ENCODE measurements at places on chromosomes 11 and 22. TPM values are rescaled to one million over a fixed set of nuclear protein-coding genes. Genes with fewer than 3 reads are reported as not detected.

DNA sequence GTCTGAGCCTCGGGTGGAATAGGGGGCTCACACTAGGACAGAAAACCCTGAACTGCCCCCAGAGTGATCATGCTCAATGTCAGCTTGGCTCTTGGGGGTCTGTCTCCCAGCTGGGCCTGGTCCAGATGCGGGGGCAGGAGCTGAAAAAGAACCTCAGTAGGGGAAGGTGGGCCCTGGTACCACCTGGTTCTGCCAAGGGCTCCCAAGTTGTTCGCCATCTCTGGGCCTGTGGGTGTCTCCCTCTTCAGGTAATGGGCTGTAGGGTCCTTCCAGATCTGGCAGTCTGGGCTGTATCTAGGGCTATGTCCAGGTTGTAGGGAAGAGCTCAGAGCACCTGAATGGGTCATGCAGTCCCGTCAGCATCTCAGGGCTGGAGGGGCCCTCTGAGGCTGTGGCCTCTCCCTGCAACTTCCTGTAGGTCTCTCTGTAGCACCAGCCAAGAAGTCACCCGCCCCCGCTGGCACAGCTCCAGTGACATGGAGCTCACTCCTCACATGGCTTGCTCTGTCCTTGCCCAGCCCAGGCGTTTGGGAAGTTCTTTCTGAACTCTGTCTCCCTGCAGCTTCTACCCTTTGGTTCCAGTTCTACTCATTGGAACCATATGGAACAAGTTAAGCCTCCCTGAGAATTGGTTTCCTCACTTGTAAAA is 33.0 kb upstream of the SOX10 start:
- no peak for DNase-seq

DNA sequence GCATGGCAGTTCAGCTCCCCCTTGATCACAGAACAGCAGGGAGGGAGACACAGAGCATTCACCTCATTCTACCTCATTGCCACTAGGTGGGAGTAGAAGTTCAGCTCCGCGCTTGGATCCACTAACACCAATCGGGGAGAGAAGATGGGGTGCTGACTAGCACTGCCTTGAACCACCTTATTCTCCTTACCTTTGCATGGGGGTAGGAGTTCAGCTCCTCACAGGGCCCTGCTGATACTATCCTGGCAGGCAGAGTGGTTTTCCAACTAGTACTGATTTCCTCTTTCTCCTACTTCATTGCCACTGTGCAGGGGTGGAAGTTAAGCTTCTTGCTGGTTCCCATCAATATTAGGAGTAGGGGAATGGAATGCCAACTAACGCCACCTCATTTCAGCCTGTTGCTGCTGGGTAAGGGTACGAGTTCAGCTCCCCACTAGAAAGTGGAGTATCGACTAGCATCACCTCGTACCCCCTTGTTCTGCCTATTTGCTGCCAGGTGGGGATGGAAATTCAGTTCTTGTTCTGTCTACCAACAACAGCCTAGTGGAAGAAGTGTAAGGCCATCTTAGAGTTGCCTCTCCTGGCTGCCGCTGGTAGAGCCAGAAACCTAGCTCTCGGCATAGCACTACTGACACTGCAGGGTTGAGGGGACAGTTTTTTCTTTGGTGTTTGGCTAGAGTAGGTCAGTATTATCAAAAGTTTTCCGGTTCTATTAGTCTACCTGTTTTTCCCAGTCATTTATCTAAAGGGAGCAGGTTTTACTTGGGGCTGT is 550.9 kb upstream of the CCDC90B start:
- no peak for DNase-seq

DNA sequence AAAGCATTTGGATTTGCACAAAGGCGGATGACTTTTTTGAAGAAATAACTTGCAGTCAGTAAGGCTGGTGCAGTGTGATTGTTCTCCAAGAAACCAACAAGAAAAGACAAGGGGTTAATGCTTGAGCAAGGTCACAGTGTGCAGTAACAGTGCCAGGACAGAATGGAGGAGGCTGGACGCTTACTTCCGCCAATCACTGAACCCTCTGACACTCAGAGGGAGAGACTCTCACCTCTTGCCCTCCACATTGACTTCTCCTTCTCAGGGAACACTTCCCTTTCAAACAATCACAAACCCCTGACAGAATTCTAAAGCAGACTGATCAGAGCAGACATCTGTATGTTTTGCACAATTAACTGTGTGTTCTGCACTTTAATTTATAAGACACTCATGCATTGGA is 228.4 kb downstream of the BLID start:
- no peak for DNase-seq

DNA sequence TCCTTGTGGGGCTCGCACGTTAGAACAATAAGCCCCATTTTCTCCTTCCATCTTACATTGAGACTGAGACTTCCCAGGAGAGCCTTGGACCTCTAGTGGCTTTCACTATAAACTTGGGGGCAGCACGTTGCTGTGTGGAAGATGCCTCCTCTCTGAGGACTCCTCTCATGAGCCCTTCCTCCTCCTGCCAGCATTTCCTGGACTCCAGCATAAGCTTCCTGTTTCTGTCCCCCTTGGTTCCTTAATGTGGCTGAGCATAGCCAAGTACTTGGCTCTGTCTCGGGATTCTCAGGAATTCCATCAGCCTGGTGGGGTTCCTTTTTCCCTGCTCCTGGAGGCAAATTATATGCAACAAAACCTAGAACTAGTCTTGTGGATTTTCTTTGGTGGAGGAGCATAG is 38.8 kb upstream of the UBASH3B start:
- no peak for DNase-seq

DNA sequence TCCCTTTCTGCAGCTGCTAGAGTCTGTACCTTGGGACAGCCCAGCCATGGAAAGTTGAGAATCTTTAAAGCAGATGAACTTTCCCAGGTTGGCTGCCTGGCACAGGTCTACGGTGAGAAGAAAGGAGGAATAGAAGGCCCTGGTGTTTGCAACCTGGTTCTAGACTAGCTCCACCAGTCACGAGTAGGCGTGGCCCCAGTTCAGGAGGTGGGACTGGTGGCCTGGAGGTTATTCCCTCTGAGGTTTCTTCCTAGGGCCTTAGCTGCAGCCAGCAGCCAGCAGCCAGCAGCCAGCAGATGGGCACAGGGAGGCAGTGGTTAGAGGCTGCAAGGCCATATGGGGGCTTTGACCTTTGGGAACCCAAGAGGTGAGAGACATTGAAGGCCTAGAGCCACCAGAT is 40.9 kb downstream of the PRDM11 start:
- no peak for DNase-seq

- no peak for DNase-seq
Measured at GRCh38 chr11:32044158-32044863, 46.6 kb upstream of the RCN1 start.

SYNGR1 gene
- 8.4 TPM for total RNA-seq

IFTAP gene
- total RNA-seq, result 52.9 TPM

C1QTNF5 gene
- 0.11 TPM for total RNA-seq

GDPD4 gene
- total RNA-seq, result not detected

CDKN1C gene
- total RNA-seq, result 15.0 TPM
